ENCODE measurements at places on chromosomes 3 and 15.

GRCh38 chr15:85639752-85640381 is 154.9 kb downstream of the KLHL25 start:
- peak; percentile 57 for DNase-seq

DNA sequence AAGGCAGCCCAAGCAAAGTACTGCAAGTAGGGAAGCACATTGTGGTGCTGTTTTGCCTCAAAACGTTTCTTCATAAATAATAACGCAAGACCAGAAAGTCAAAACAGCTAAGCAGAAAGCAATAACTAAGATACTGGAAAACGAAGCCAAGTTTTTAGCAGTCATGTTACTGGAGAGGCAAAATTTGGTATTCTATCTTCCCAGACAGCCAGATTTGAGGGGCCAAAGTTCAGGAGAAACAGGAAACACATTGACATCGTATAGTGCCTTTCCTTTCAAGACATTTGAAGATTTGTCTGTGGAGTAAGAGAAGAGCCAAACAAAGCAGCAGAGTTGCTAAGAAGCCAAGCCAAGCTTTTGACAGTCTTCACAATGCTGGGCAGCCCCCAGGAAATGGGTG is 843.6 kb upstream of the NECTIN3 start:
- no peak for DNase-seq

DNA sequence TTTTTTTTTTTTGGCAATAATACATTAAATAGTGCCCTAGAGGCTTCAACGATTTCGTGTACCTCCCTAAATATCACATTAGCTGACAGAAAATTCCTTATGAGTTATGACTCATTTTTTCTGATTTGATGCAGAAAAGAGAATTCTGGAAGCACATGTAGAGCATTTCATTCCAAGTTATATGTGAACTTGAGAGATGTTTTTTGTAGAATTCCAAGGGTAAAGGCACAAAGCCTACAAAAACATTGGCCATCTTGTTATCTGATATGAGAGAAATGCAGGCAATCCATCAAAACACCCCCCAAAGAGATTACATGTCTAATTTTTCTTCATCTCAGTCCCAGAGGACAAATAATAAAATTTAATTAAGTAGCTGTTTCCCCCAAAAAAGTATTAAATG is 6.7 kb upstream of the PFN2 start:
- peak; percentile 48 for DNase-seq

- DNase-seq = no peak
These were observed 4.7 kb downstream of the NR1D2 start for GRCh38 chr3:23949784-23950183.

- DNase-seq = peak; percentile 17
These were observed 27.9 kb downstream of the RFX7 start for GRCh38 chr15:56215769-56216168.

GRCh38 chr15:69562564-69562963 is 109.9 kb downstream of the RPLP1 start:
- DNase-seq = no peak

- no peak for DNase-seq
These were observed 18.8 kb downstream of the STAG1 start for GRCh38 chr3:136733317-136733833.

GRCh38 chr15:39016706-39017105 is 452.1 kb upstream of the RASGRP1 start:
- DNase-seq = no peak

- DNase-seq = no peak
These were observed 12.3 kb downstream of the SPTBN5 start for GRCh38 chr15:41881550-41881919.

GRCh38 chr3:141876891-141877621 is 613 bp downstream of the ATP1B3 start:
- DNase-seq = no peak

DNA sequence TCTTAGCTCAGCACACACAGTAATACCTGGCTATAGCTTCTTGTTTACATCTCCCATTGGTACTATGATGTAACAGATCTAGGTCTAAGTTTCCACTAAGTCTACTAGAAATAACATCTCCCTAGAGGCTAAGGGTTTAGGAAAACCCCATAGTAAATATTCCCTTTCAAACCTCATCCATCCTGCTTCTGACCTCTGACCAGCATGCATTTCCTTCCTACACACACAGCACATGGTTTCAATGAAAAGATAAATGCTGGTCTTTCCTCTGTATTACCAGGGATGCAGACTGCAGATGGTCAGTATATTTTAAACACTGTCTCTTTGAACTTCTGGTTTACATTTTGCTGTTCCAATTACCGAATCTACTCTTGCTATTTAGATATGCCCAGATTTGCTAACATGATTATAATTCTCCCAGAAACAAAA is 96.6 kb downstream of the EFL1 start:
- no peak for DNase-seq

DNA sequence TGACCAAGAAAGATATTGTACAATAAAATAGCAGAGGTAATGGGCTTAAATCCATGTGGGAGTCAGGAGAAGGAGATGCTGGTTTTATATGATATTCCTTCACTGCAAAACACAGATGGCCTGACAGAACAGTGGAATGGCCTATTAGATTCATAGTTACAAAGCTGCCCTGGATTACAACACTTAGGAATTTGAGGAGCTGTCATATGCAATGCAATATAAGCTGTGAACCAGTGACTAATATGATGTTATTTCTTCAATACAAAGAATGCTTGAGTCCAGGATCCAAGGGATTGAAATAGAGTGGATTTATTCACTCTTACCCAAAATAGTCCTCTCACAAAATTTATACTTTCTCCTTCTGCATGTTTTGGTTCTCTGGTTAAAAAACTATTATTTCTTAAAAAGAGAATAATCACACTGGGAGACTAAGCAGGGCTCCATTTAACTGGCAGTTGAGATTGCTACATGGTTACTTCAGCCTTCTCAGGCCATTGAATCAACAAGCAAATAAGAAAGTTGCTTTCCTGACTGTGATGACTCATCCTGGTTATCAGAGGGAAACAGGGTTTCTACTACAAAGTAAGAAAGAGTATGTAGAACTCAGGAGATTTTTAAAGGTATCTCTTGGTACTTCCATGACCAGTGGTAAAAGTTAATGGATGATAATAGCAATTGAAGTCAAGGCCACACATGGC is 79.8 kb upstream of the ZPLD1 start:
- peak; percentile 10 for DNase-seq

DNA sequence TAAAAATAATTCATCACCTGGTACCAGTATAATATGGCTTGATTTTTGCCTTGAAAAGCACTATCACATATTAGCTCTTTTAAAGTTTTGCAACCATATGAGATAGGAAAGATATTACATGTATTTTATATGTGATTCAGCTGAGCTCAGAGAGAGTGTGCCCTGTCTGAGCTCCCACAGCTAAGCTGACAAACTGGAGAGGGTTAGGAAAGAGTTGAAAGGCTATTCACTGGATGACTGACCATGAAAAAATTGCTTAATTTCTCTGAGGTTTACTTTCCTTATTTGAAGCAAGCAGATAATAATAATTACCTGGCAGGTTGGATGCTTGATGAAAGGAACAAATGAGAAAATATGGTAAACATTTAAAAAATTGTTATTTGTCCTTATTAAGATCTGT is 97.4 kb upstream of the CCDC80 start:
- no peak for DNase-seq

GRCh38 chr15:33675246-33675645 is 293.1 kb upstream of the CHRM5 start:
- DNase-seq = no peak

DNA sequence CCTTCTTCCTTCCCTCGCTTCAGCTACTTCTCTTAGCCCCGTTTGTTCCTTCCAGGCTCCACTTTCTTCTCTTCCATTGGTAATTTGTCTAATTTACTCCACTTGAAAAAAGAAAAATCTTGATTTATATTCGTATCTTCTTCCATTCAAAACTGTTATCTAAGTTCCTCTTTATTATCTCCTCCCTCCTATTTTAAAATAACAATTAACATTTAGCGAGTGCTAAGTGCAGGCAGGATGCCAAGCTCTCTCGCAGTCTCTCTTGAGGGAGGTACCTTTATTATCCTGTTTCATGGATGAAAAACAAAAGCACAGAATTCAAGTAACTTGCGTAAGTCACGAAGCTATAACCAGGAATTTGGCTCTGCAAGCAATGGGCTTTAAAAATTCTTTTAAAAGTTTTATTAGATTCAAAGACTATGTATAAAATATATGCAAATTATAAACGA is 418.9 kb upstream of the NAALADL2 start:
- peak; percentile 49 for DNase-seq

GRCh38 chr3:127410137-127410488 is 122.3 kb upstream of the PRR20G start:
- DNase-seq = no peak

- DNase-seq = no peak
These were observed 172.8 kb downstream of the USP13 start for GRCh38 chr3:179825527-179826246.

- DNase-seq = no peak
These were observed 36.7 kb downstream of the ABTB1 start for GRCh38 chr3:127709320-127710060.

DNA sequence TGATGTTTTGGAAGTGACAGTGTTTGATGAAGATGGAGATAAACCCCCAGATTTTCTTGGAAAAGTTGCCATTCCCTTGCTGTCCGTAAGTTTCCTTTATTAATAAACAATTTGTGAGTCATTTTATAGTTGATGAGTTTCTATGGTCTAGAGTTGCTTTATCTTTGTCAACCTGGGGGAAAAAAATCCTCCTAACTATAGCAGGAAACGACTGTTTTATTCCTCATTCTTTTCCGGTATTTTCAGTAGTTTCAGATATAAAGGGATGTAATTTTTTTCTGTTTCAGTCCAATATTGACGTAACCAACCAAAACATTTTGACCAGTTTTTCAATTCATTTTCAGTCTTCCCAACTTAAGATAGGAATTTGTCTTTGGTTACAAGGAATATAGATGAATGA is 154.1 kb downstream of the MCTP2 start:
- DNase-seq = no peak

DNA sequence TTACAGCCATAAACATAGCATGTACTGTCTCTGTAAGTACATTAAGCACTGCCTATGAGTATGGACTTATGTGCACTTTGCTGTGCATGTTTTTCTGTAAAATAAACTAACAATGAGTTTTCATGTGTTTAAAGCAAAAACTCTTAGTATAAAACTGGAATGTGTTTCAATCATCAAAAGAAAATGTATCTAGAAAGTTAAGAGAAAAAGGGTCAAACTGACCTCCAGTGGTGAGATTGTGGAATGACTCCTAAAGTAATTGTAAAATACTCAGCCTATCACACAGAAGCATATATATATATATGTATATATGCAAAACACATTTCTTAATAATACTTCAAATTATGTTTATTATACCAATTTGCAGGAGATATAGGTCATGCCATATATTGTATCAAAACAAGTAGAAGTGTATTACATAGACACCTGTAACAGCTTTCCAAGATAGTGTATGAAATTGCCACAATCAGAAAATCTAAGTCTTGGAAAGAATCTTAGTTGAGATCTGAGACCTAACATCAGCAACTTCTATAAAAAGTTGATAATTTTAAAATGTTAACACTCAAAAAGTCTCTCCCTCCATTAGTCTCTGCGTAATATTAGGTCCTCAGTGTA is 199.6 kb downstream of the FMN1 start:
- peak; percentile 39 for DNase-seq

DNA sequence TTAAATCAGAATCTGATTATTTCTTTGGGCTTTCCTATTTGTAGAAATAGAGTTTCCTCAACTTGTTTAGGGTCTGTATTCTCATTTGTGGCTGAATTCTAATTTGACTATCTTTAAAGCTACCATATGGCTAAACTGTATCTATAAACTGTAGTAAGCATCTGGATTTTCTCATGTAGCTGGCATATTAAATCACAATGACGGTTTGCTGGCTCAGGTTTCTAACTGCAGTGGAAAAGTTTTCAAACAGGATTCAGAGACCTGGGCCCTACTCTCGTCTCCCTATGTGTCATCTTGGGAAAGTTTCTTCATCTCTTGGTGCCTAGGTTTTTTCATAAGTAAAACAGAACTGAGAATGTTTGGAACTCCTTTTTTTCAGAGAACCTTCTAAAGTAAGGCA is 68.3 kb downstream of the GALK2 start:
- DNase-seq = no peak

DNA sequence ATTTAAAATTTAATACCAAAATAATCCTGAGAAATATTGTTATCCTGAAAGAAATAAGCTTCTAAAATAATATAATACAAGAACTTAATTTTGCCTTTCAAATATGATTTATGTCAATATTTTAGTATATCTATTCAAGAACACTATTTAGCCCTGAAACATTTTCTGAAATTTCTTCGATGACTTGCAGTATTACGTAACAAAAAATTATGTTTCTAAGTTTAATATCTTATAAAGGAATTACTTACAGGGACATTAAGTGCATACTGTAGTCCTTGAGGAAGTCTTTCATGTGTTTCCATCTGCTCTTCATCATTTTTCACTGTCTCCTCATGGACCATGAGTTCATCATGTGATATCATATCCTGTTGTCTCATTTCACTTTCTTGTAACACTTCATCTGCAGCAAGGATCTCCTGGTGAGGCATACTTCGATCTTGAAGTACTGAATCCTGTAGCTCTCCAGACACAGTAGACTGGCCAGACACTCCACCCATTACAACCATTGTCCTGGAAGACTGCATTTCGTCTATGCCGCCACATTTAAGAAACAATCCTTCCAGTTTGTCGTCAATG is 62.0 kb downstream of the ZNF148 start:
- no peak for DNase-seq

- no peak for DNase-seq
These were observed 7.4 kb upstream of the CAPN7 start for GRCh38 chr3:15198686-15199085.

DNA sequence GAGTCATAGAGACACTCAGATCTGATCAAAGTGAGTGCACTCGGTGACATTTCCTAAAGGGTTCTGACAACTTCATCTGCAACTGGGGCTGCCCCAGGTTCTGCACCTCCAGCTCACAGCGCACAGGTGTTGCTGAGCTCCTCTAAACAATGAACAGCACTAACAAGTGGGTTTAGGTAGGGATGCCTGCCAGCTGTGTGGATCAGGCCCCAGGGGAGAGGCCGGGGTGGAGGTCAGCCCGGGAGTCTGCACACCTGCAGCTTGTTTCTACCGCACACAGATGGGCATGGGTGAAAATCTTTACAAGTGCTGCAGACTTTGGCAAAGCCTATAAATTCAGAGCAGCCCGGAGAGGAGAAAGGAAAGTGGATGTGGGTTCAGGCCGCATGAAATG is 355 bp downstream of the FBXW12 start:
- DNase-seq = no peak

GRCh38 chr3:103112273-103112672 is 677.5 kb downstream of the ZPLD1 start:
- DNase-seq = no peak

- no peak for DNase-seq
These were observed 104.9 kb downstream of the OXNAD1 start for GRCh38 chr3:16369885-16370284.

GRCh38 chr3:52248816-52249547 is 3.4 kb downstream of the PPM1M start:
- no peak for DNase-seq

DNA sequence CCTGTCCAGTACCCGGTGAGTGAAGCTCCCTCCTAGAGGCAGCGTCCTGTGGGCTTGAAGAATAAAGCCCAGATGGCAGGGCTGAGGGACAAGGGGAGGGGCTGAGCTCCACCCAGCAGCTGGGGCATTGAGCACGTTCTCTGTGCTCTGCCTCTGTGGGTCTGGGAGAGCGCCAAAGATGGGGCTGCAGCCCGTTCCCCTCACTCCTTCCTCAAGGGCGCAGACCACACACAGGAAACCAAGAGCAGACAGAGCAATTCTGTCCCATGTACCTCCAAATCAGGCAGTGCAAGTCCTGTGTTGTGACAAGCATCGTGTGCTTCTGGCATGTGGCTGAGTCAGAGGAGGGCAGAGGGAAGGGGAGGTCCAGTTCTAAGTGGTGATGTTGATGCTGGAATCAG is 15.7 kb upstream of the KIF23 start:
- DNase-seq = no peak
